ENCODE measurements at places on chromosomes 1 and 21.

DNA sequence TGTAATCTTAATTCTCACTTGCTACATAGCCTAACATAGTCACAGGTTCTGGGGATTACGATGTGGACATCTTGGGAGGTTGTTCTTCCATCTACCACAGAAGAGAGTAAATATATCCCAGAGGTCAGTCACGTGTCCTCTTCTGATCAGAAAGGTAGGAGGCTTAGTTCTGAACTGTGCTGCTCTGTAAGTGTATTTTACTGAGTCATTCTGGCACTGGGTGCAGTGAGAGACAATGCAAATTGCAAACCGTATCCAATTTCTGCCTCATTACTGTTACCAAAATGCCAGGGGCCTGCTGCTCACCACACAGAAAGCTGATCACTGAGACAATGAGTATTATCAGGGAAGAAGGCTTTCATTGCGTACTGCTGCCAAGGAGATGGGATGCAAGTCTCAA lies 104.0 kb downstream of the GABPA start:
- DNase-seq = no peak

DNA sequence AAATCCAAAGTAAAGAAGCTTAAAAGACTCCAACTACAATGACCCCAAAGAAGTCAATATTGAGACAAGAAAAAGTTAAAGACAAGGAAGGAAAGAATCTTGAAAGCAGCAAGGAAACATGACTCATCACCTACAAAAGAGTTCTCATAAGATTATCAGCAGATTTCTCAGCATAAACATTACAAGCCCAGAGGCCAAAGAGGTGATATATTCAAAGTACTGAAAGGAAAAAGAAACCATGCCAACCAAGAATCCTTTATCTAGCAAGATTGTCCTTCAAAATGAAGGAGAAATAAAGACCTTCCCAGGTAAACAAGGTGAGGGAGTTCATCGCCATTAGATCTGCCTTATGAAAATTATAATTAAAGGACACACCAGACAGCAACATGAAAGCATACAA lies 49.8 kb downstream of the CSMD2 start:
- DNase-seq = no peak

DNA sequence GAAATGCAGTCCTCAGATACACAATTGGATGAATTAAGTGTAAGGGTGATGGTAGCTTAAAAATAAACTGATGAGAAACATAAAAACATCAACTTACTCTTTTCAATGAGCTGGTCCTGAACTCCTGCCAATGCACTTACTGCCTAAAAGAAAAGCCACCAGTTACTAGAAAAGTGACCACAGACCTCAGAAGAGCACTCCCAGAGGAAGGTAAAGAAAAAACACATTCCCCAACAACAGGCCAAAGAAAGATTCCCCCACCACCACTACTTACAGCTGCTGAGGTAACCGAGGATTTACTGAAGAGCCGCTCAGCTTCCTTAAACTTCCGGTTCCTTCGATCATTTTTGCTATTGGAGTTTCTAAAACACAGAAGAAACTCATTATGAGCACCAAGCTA lies 5.4 kb downstream of the MEAF6 start:
- no peak for DNase-seq

GRCh38 chr1:169312084-169312954 lies 55.3 kb downstream of the NME7 start:
- peak; percentile 94 for DNase-seq

DNA sequence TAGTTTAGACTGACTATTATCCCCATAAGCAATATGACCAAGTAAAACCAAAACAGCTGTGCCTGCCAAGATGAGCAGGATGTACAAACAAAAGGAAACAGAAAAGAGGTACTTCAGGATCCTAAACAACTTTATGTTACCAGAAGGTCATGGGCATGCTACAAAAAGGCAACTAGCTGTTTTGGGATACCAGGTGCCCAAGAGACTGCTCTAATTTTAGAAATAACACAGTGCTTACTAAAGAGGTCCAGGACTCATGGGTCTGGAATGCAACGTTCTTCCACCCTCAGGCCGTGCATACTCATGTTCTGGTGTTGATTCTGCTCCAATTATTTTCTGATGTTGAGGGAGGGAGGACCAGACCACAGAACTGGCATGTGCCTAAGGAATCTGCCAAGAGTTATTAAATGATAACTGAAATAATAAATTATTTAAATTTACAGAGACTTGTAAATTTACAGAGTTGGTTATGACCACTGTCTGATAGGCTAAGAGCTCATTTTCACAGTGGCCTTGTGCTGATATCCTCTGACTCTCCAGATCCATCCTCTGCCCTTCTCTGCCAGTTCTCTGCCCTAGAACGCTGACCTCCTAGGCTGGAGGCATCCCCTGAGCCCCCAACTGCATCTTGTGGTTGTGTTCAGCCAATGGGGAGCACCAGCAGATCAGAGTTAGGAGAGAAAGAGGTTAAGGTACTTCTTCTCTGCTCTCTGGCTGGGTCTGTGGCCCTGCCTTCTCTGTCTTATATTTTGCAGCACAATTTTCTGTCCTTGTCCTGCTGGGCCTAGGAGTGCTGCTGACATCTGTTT lies 37.7 kb upstream of the BCL10 start:
- peak; percentile 71 for DNase-seq

GRCh38 chr1:4965346-4966075 lies 311.1 kb downstream of the AJAP1 start:
- no peak for DNase-seq

- no peak for DNase-seq
Observed at GRCh38 chr1:218357211-218357892, 12.2 kb downstream of the TGFB2 start.

DNA sequence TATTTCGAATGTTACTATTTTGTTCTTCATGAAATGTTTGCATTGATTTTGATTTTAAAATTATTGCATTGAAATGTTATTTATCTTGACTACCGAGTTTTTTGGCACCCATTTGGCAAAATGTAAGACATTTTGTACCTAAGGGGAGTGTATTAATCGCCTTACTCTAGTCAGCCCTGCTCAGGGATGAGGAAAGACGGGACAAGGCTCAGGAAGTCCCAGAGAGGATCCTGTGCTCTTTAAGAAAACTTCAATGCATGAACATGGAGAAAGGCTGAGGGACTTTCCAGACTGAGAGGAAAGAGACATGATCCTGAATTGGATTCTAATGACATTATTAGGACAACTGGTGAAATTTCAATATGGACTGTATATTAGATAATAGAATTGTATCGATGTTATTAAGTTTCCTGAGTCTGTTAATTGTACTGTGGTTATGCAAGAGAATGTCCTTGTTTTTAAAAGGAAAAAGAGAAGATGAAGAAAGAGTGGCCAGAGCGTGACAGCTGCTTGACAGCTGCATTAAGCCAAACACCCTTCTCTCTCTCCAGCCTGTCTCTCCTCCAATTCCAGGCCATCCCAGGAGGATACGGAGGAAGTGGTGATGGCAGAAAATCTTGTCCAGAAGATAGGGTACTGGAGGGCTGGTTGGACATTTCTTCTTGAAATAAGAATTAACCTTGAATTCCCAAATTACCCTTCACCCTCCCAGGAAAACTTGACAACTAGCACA lies 66.0 kb downstream of the PLEKHA6 start:
- DNase-seq = no peak

- peak; percentile 64 for DNase-seq
Observed at GRCh38 chr21:25963181-25963580, 207.4 kb downstream of the APP start.

DNA sequence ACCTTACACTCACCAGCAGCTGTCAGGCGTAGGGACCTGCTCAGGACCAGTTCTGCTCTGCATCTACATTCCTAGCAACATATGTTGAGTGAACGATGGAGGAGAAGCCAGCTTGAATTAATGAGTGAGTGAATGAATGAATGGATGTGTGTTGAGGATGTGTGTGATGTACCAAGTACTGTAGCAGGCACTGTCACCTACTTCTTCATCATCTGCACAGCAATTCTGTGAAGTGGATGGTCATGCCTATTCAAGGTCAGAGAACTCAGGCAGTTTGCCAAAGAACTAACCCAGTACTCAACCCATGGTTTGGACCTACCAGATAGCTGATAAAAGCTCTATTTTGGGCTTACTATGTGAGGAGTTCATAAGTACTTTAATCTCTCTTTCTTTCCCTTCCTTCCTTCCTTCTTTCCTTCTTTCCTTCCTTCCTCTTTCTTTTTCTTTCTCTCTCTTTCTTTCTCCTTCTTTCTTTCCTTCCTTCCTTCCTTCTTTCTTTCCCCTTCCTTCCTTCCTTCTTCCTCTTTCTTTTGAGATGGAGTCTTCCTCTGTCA lies 56.9 kb downstream of the ATP1A1 start:
- DNase-seq = no peak

- DNase-seq = no peak
Observed at GRCh38 chr1:86811142-86811924, 102.6 kb downstream of the SELENOF start.

DNA sequence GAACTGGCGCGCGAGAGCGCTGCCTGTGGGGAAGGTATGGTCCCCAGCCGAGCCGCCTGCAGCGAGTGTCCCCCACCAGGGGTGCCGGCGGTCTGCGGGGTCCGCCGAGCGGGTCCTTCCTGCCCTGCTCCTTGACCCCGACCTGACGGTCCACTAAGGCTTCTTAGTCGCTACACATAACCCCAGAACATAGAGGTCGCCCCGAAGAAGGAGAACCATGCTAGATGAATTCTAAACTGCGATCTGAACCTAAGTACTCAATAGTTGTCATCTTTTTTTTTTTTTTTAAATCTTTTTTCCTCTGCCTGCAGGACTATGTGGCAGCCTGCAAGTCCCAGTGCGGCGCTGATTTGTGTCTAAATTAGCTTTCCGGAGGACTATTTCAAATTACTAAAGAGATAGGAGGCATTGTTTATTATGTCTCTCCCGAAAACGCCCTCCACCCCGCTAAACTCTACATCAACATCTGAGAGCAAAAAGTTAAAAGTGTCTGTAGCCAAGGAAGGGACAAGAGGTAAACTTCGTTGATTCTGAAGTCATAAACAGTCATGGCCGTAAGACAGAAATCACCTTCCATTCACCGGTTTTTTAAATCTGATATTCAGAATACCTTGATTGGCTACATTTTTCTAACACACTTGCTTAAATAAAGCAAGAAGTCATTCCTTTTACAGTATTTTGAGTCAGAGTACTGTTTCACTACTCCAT lies 476 bp downstream of the AXDND1 start:
- DNase-seq = peak; percentile 20

DNA sequence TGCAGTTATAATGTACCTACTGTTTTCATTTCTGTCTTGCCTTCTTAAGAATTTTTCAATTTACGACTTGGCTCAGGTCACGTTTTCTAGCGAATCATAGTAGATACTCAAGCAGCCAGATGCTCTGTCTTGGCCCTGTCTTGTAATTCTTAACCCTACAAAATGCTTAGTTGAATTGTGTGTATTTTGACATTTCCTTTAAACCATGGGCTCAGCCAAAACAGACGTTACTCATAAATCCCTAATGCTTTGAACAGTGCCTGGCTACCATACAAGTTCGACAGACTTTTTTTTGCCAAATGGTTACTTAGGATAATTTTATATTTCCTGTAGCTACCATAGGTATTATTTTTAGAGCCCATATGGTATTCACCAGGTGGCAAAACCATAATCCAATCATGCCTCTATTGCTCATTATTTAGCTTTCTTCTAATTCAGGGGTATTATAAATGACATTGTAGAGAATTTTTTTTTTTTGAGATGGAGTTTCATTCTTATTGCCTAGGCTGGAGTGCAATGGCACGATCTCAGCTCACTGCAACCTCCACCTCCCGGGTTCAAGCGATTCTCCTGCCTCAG lies 54.3 kb downstream of the KCNK1 start:
- no peak for DNase-seq

DNA sequence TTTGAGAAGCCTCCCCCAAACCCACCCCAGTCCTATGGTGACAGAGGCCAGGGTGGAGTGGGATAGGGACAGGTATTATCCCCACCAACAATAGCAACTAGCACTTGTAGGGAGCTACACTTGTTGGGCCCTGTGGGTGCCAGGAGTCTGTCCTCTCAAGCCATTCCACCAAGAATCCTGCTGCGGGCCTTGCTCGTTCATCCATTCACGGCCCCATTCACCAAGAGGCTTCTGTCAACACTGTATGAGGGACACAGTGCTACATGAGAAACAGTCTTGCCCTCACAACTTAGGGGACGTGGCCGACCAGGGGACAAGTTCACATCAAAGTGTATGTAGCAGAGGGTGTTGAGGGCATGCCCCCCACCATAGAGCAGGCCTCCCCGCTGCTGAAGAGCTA lies 18.9 kb downstream of the SHISA4 start:
- DNase-seq = no peak

DNA sequence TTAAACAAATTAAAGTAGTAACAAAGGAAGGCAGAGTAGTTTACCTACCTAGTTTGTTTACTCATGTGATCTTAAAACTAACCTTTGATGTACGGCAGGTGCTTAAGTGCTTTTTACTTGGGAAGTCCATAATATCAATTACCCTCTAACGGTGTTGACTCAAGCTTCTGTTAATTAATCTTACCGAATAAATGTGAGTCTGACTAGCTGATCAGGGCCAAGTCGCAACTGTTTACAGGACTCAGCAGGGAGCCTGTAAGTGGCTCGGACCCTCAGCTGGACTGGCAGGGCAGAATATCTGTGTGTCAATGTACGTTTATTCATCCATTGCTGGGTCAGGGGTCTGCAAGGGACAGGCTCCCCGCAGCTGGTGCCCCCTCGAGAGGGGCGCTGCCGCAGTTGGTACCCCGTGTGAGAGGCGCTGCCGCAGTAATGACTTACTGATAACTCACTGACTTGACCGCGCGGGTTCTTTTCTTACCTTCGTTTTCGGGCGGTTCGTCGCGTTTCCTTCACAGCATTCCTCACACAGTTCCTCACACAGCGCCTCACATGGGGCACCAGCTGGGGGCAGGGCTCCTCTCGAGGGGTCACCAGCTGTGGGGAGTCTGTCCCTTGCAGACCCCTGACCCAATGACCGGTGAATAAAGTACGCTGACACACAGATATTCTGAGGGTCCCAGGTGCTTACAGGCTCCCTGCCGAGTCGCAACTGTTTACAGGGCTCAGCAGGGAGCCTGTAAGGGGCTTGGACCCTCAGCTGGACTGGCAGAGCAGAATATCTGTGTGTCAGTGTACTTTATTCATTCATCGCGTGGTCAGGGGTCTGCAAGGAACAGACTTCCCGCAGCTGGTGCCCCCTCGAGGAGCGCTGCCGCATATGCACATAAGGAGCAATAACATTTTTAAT lies 3.0 kb downstream of the FMO1 start:
- peak; percentile 18 for DNase-seq

DNA sequence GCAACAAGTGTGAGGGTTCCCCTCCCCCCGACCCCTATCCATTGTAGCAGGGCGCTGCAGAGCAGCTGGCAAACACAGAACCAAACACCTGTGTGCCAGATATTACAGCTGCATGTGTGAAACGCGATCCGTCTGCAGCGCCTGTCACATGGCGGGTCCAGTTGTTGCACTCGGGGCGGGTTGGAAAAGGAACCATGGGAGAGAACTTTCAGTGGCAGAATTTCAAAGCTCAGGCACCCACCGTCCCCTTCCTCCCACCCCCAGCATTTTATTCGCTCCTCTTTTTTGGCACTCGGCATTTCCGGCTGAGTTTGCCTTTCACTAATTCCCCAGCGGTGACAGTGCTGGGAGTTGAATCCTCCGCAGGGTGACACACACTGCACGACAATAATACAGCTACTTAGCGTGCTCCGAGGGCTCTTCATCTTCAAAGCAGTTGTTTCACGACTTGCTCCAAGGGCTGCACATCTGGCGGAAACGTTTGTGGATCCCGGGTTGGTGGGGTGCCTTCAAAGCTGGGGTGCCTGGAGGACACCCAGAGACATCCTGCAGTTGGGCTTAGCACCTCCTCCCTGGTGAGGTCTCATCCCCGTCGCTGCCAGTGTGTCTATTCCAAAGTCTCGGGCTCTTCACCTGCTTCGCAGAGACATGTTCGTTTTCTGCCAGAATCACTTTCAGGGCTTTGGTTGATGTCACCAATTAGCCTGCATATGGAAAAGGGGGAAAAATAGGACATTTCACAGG lies 180.7 kb downstream of the ZBTB18 start:
- DNase-seq = no peak

Measured in kidney glomerular epithelial cell (primary cell).